Activated CD8-positive, alpha-beta T cell treated with anti-CD3 and anti-CD28 coated beads, Interleukin-2, amount 10 ng/mL, durations not matched to agents 7 days and 5 days (primary cell): ENCODE measurements at places on chromosomes 5 and 9. TPM values are rescaled to one million over a fixed set of nuclear protein-coding genes. Genes with fewer than 3 reads are reported as not detected.

CD14 gene
- total RNA-seq: 0.45 TPM

PRRC1 gene
- 41.3 TPM for total RNA-seq

SEPTIN8 gene
- total RNA-seq: 35.3 TPM

PCDHB10 gene
- total RNA-seq: not detected

RETREG1 gene
- 51.8 TPM for total RNA-seq

RANBP3L gene
- total RNA-seq: not detected

LPCAT1 gene
- 68.3 TPM for total RNA-seq

FGD3 gene
- total RNA-seq: 107 TPM

PCDHGA2 gene
- total RNA-seq: not detected

FAM221B gene
- total RNA-seq: not detected

GABRB2 gene
- total RNA-seq: not detected

MYMK gene
- not detected for total RNA-seq

IRGM gene
- 4.1 TPM for total RNA-seq

WNT8A gene
- total RNA-seq: not detected

GNPDA1 gene
- total RNA-seq: 34.9 TPM

RNF208 gene
- total RNA-seq: 4.5 TPM

ABHD17B gene
- total RNA-seq: 28.3 TPM

CBY3 gene
- total RNA-seq: not detected

AJM1 gene
- total RNA-seq: 5.6 TPM

ZFP2 gene
- 0.21 TPM for total RNA-seq

LTC4S gene
- total RNA-seq: 3.7 TPM

EQTN gene
- not detected for total RNA-seq
